D721Med (cell line): ENCODE measurements at places on chromosomes 6 and 20.

- no peak for DNase-seq
Observed at GRCh38 chr6:42462474-42462972, 10.8 kb upstream of the TRERF1 start.

GRCh38 chr6:52340603-52340880 is 21.4 kb upstream of the PAQR8 start:
- DNase-seq, result no peak

- DNase-seq, result no peak
Observed at GRCh38 chr6:20577173-20577688, 43.0 kb downstream of the CDKAL1 start.

GRCh38 chr6:7243179-7243981 is 69.6 kb downstream of the SSR1 start:
- DNase-seq, result peak; percentile 59

- DNase-seq, result no peak
Observed at GRCh38 chr20:34974246-34974645, 18.6 kb downstream of the MYH7B start.

DNA sequence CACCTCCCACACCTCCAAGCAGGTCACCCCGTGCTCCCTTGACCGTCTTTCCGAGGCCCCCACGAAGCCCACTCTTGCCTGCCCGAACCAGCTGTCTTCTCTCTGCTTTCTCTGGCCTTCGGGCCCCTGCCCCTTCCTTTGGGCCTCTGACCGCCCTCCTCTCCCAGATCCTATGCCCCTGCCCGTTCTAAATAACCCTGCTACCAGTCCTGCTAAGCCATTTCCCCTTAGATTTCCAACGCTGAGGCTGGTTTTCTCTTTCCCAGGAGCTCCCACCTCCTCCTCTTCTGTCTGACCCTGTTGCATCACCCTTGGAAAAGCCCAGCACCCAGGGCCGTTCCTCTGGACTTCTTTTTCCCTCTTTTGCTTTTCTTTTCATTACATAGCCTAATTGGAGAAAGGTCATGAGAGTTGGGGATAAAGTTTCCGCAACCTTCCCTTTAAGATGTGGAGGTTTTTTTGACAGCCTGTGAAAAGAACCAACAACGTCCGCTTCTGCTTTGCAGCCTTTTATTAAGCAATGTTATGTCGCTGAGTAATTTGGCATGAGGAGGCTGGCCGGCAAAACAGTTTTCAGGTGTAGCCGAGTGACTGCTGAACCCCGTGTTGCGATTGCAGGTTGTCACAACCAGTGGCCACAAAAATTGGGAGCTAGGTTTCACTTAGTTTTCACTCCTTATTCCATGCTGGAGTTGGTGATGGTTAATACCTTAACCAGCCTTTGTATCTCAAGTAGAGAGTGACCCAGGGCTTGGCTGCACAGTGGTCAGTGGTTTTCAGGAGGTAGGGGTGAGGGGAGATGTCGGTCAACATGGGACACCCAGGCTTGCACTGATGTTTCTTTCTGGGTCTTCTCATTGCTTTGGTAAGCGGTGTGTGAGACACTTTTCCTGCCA is 970 bp downstream of the BLTP3A start:
- DNase-seq, result no peak

DNA sequence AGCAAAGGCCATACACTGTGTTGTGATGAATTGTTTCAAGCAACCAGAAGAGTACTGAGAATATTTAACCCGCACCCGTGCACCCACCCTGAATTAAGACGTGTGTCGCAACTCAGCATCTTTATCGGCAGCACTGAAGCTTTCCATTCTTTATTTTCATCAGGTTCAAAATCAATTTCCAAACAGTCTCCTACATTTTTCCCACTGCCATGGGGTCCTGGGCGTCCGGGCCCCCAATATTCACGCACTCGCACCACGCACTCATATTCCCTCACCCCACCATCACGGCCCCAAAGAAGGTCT is 1.8 kb downstream of the LTB start:
- no peak for DNase-seq
